ENCODE measurements at places on chromosomes 16 and 17. TPM values are rescaled to one million over a fixed set of nuclear protein-coding genes. Genes with fewer than 3 reads are reported as not detected.

GRCh38 chr17:948284-948852 is 31.2 kb downstream of the NXN start:
- H3K4me1 ChIP-seq: peaks cover 7% of the 10 kb centered on the region
- H3K4me3 ChIP-seq: no peak overlapping the region
- no peaks in the 10 kb centered on the region for H3K36me3 ChIP-seq
- H3K27ac ChIP-seq: no peak overlapping the region

DNA sequence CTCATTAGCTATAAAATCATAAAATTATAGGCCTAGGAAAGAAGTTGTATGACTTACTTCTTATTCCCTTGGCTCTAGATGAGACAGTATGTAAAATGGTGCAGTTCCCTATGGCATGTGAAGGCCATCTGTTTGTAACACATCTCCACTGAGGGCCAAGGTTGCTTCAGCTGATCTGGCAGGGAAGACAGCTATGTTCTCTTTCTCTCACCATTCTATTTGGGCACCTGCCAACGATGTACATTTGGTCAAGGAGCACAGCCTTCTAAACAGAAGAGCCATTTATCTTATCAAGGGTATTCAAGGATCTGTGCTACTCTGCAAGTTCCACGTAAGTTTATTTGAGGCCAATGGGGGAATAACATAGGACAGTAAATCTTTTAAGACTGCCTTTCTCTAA is 129.8 kb upstream of the TOM1L1 start:
- H3K4me1 ChIP-seq: no peaks in the 10 kb centered on the region
- no peak for DNase-seq
- no peaks in the 10 kb centered on the region for H3K36me3 ChIP-seq
- H3K4me3 ChIP-seq: no peak overlapping the region

GRCh38 chr17:64130559-64131001 is 636 bp upstream of the ERN1 start:
- no peaks in the 10 kb centered on the region for H3K27me3 ChIP-seq
- no peak for DNase-seq
- H3K4me3 ChIP-seq: peak overlapping the region; percentile 56
- H3K36me3 ChIP-seq: no peaks in the 10 kb centered on the region

DNA sequence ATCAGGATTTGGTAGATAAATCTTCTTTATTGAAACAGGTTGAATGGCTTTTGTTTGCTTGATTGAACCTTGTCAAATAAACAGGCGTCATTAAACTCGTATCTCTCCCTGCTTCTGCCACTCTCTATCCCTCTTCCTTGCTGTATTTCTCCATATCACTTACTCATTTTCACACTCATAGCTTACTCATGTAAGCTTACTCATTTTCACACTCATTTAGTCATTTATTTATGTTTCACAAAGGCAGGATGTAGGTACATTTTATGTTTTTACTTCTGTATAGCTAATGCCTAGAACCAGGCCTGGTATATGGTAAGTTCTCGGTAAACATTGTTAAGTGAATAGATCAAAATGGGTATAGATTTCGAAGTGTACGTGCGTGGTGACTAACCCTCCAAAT is 450.0 kb downstream of the PMP22 start:
- H3K4me3 ChIP-seq: no peak overlapping the region
- H3K27ac ChIP-seq: no peak overlapping the region
- H3K27me3 ChIP-seq: peaks cover 3% of the 10 kb centered on the region

DNA sequence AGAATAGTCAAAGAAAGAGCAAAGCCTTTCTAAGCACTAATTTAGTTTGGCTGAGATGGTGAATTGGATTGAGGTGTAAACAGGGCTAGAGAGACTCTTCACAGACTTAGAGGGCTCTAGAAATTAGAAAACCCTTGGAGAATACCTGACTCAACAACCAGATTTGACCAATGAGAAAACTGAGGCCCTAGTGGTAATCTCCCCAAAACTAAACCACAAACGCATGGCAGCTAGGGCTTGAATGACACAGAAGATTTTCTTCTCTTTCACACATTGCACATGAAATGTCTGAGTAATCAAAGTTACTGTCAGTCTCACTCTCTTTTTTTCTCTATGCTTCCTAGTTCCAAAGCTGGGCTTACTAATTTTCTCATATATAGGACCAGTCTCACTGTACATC is 314.5 kb upstream of the KCNJ16 start:
- no peak overlapping the region for H3K27ac ChIP-seq
- no peaks in the 10 kb centered on the region for H3K27me3 ChIP-seq
- no peak overlapping the region for H3K4me3 ChIP-seq
- no peaks in the 10 kb centered on the region for H3K36me3 ChIP-seq
- no peak for DNase-seq

- no peak overlapping the region for H3K27ac ChIP-seq
- peaks cover 8% of the 10 kb centered on the region for H3K27me3 ChIP-seq
- H3K4me1 ChIP-seq: no peaks in the 10 kb centered on the region
- DNase-seq: no peak
These were observed 260.5 kb downstream of the CBLN1 start for GRCh38 chr16:49021136-49021535.

- no peak for DNase-seq
- no peaks in the 10 kb centered on the region for H3K4me1 ChIP-seq
- H3K36me3 ChIP-seq: no peaks in the 10 kb centered on the region
- no peak overlapping the region for H3K4me3 ChIP-seq
- peaks cover 8% of the 10 kb centered on the region for H3K27me3 ChIP-seq
These were observed 20.9 kb downstream of the HSD17B2 start for GRCh38 chr16:82055728-82056549.

GRCh38 chr16:88560714-88561484 is 9.3 kb upstream of the ZC3H18 start:
- H3K27me3 ChIP-seq: no peaks in the 10 kb centered on the region
- H3K4me3 ChIP-seq: no peak overlapping the region
- no peaks in the 10 kb centered on the region for H3K4me1 ChIP-seq

DNA sequence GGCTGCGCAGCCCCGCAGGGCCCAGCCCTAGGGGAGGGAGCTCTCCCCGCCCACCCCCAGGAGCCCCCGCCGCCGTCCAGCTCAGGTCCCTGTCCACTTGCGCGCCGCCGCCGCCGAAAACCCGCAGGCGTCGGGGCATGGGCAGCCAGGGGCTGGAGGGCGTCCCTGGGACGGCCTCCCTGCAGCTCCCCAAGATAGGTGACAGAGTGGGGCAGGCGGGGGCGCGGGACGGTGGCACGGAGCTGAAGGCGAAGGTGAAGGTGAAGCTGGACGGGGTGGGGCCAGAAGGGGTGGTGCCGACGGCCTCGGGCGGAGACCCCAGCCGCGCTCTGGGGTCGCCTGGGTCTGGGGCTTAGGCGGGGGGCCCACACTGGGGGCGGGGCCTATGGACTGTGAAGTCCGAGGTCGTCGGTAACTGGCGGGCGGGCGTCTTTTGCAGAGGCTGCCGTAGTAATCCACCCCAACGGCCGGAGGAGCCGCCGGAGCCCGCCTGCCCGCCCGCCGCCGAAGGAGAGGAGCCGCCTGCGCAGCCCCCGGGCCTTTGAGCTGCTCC is 27.2 kb downstream of the SREBF1 start:
- H3K4me3 ChIP-seq: no peak overlapping the region
- peaks cover 23% of the 10 kb centered on the region for H3K4me1 ChIP-seq
- H3K36me3 ChIP-seq: peaks cover 12% of the 10 kb centered on the region
- H3K27ac ChIP-seq: no peak overlapping the region
- DNase-seq: no peak

GRCh38 chr16:67163164-67163998 is 1.2 kb upstream of the HSF4 start:
- no peaks in the 10 kb centered on the region for H3K36me3 ChIP-seq
- H3K27me3 ChIP-seq: peaks cover 6% of the 10 kb centered on the region
- peak overlapping the region; percentile 20 for H3K4me3 ChIP-seq
- peaks cover 68% of the 10 kb centered on the region for H3K4me1 ChIP-seq
- no peak for DNase-seq

- H3K4me1 ChIP-seq: no peaks in the 10 kb centered on the region
- H3K36me3 ChIP-seq: no peaks in the 10 kb centered on the region
- no peak for DNase-seq
- H3K27me3 ChIP-seq: no peaks in the 10 kb centered on the region
- H3K4me3 ChIP-seq: no peak overlapping the region
These were observed 166.6 kb downstream of the PHKB start for GRCh38 chr16:47627721-47628120.

GRCh38 chr16:54341892-54342776 is 55.5 kb upstream of the IRX3 start:
- peaks cover 15% of the 10 kb centered on the region for H3K27me3 ChIP-seq
- no peaks in the 10 kb centered on the region for H3K4me1 ChIP-seq
- no peak for DNase-seq
- no peaks in the 10 kb centered on the region for H3K36me3 ChIP-seq

GRCh38 chr16:3143598-3144320 is 8.9 kb downstream of the ZNF213 start:
- no peak overlapping the region for H3K27ac ChIP-seq
- H3K36me3 ChIP-seq: peaks cover 21% of the 10 kb centered on the region
- DNase-seq: no peak
- H3K4me1 ChIP-seq: no peaks in the 10 kb centered on the region
- H3K27me3 ChIP-seq: no peaks in the 10 kb centered on the region

DNA sequence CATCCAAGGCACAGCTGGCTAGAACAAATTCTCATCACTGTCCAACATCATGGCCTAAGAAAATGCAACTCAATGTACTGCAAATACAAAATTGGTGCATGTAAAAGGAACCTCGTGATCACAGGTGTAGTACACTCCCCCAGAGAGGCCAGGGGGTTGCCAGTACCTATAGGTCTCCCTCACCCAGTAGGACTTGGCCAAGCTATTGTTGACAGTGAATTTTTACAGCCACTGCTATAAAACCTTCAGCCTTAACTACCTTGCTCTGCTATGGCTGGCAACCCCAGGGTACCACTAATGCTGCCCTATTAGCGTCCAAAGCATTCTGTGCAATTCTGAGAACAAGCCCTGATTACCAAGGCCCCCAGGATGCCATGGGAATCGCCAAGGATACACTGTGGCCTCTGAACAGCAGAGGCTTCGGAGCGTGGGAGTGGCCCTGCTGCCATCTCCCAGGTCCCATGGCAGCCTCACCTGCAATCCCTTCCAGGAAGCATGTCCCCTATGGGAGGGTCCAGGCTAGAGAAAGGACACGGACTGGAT is 67.6 kb downstream of the SDK2 start:
- H3K4me3 ChIP-seq: no peak overlapping the region
- peaks cover 2% of the 10 kb centered on the region for H3K36me3 ChIP-seq
- no peak for DNase-seq
- H3K4me1 ChIP-seq: peaks cover 8% of the 10 kb centered on the region
- H3K27ac ChIP-seq: no peak overlapping the region

DNA sequence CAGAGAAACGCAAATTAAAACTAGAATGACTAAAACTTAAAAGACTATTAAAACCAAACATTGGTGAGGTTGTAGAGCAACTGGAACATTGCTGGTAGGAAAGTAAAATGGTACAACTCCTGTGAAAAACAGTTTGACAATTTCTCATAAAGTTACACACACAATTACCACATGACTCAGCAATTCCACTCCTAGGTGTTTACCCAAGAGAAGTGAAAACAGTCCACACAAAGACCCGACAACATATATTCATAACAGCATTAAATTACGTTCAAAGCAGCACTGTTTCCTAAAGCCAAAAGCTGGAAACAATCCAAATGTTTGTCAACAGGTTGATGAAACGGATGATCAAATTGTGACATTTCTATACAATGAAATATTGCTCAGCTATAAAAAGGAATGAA is 26.5 kb upstream of the ALOX12 start:
- H3K36me3 ChIP-seq: no peaks in the 10 kb centered on the region
- no peak for DNase-seq
- no peaks in the 10 kb centered on the region for H3K4me1 ChIP-seq
- no peak overlapping the region for H3K27ac ChIP-seq
- H3K27me3 ChIP-seq: no peaks in the 10 kb centered on the region
- no peak overlapping the region for H3K4me3 ChIP-seq

DNA sequence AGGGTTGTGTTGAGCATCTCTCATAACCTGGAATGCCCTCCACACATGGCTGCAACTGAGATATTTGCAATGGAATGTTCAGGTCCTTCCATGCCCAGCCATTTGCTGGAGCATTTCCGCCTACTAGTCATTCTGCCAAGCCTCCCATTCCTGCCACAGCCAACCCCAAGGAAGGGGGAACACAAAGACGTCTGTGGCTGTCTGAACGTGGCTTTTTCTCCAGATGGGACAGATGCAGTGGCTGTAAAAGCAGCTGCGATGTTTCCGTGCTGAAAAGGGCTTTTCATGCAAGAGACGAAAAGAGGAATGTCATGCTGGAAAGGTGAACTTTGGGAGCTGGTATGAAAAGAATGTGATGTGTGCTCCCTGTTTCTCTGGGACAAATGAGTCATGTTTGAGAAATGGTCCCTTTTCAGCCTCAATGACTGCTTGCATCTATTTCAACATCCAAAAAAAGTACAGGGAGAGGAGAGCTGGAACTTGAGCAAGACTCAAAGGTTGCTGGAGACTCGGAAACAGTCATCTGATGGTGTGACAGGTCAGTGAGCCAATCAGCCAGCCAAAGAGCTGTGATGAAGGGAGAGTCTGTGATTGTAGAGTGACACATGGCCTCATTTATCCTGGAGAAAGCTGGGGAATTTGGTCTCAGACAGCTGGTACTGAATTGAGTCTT is 208.9 kb downstream of the SHISA9 start:
- DNase-seq: no peak
- H3K4me3 ChIP-seq: no peak overlapping the region
- no peaks in the 10 kb centered on the region for H3K27me3 ChIP-seq
- no peak overlapping the region for H3K27ac ChIP-seq
- no peaks in the 10 kb centered on the region for H3K36me3 ChIP-seq
- H3K4me1 ChIP-seq: no peaks in the 10 kb centered on the region

GRCh38 chr16:85851034-85851785 is 47.8 kb upstream of the IRF8 start:
- H3K36me3 ChIP-seq: no peaks in the 10 kb centered on the region
- no peaks in the 10 kb centered on the region for H3K4me1 ChIP-seq
- DNase-seq: no peak
- no peak overlapping the region for H3K4me3 ChIP-seq
- peaks cover 20% of the 10 kb centered on the region for H3K27me3 ChIP-seq
- H3K27ac ChIP-seq: no peak overlapping the region

GRCh38 chr16:87740909-87741424 is 24.8 kb downstream of the KLHDC4 start:
- H3K27ac ChIP-seq: no peak overlapping the region
- H3K4me3 ChIP-seq: no peak overlapping the region
- H3K4me1 ChIP-seq: no peaks in the 10 kb centered on the region
- no peaks in the 10 kb centered on the region for H3K27me3 ChIP-seq
- DNase-seq: no peak
- H3K36me3 ChIP-seq: peaks cover 36% of the 10 kb centered on the region

- no peak for DNase-seq
- no peak overlapping the region for H3K27ac ChIP-seq
- no peaks in the 10 kb centered on the region for H3K27me3 ChIP-seq
- no peak overlapping the region for H3K4me3 ChIP-seq
- peaks cover 4% of the 10 kb centered on the region for H3K4me1 ChIP-seq
These were observed 18.4 kb downstream of the HSD11B2 start for GRCh38 chr16:67449336-67449735.

Gene TMEM114
- total RNA-seq: not detected

Gene KRTAP9-4
- not detected for total RNA-seq

Gene RPL23
- 2,124 TPM for total RNA-seq

Gene SMG1
- total RNA-seq: 169 TPM

Gene FAM20A
- total RNA-seq: not detected

Gene PDILT
- total RNA-seq: not detected

Gene NPIPA8
- total RNA-seq: not detected

Gene INCA1
- not detected for total RNA-seq

Gene KRT38
- not detected for total RNA-seq

Gene CISD3
- 10.7 TPM for total RNA-seq
